ENCODE measurements at places on chromosomes 13 and 19.

- DNase-seq, result no peak
Measured at GRCh38 chr19:1533510-1534150, 9.8 kb downstream of the PLK5 start.

GRCh38 chr13:114076329-114077090 lies 55.9 kb downstream of the RASA3 start:
- no peak for DNase-seq

DNA sequence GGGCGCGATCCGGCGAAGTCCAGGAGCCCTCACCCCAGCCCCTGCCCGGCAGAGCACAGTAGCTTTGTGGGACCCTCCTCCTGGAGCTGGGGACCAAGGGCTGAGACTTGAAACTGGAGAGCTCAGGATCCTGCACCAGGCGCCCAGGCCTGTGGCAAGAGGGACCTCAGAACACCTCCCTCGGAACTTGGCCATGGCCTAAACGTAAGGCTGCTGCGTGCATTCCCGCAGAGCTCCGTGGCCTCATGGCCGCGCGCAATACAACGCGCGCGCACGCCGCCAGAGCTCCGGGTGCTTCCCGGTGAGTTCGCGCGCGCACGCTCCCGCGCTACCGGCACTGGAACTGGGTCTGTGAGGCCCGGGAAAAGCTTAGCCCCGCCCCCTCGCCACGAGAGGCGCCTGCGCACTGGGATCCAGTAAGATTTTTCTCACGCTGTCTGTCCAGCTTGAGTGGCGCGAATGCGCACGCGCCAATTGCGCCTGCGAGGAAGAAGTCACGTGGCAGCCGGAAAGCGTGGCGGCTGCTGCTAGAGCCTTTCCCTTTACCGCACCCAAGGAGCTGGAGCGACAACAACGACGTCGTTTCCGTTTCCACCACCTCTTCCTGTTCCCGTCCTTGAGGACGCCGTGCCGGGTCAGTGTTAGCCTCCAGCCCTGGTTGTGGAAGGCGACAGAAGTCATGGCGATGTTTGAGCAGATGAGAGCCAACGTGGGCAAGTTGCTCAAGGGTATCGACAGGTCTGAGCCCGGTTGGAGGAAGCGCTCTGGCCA lies at the start of gene EIF3K:
Gene EIF3K (plus strand): TSS at position 599 of the 771 bp plus-strand sequence. CDS start 81 bp downstream, at position 680.
- peak; percentile 100 for DNase-seq

DNA sequence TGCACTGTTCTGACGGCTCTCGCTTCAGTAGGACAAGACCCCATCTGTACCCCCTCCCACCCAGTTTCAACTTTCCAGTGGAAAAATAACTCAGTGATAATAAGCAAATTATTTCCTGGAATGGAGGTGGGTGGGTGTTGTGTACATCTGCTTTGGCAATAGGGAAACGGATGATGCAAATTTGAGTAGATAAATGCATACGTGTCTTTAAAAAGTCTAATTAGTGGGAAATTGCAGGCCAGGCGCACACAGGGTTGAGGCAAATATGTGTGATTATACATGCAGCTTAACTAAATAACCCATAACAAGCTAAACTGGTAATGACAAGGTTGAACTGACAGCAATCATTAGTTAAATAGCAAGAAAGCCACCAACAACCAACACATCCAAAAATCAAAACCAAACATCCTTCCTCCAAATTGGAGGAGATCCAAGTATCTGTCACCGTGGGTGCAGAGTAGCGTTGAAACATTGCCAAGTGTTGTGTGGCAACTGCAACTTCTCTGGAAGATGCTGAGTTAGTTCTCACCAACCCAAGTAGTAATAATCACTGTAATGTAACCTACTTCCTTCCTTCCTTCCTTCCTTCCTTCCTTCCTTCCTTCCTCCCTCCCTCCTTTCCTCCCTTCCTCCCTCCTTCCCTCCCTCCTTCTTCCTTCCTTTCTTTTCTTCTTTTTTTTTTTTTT lies 54.6 kb downstream of the TRPM4 start:
- no peak for DNase-seq

- no peak for DNase-seq
Measured at GRCh38 chr19:3785451-3785937, 687 bp downstream of the MATK start.

- DNase-seq, result no peak
Measured at GRCh38 chr19:5703819-5704818, 14.0 kb downstream of the RPL36 start.

DNA sequence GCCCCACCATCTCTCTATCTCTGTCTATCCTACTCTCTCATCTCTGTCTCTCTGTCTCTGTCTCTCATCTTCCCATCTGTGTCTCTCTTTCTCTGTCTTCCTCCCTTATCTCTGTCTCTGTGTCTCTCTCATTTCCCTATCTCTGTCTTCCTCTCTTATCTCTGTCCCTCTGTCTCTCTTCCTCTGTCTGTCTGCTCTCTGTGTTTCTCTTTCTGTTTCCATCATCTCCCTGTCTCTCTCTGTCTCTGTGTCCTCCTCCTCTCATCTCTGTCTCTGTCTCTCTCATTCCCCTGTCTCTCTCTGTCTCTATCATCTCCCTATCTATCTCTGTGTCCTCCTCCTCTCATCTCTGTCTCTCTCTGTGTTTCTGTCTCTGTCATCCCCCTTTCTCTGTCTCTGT lies 1.6 kb upstream of the EBI3 start:
- no peak for DNase-seq

DNA sequence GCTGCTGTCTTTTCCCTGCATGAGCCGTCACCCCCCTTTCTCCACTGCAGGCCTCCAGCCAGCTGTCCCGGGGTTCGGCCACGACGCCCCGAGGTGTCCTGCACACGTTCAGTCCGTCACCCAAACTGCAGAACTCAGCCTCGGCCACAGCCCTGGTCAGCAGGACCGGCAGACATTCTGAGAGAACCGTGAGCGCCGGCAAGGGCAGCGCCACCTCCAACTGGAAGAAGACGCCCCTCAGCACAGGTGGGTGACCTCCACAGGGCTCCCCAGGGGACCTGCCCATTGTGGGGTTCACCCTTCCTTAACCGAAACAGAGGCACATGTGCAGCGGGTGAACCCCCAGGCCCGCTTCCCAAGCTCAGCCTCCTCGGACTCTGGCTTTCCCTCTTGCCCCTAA lies 13.1 kb downstream of the TSSK6 start:
- DNase-seq, result no peak

DNA sequence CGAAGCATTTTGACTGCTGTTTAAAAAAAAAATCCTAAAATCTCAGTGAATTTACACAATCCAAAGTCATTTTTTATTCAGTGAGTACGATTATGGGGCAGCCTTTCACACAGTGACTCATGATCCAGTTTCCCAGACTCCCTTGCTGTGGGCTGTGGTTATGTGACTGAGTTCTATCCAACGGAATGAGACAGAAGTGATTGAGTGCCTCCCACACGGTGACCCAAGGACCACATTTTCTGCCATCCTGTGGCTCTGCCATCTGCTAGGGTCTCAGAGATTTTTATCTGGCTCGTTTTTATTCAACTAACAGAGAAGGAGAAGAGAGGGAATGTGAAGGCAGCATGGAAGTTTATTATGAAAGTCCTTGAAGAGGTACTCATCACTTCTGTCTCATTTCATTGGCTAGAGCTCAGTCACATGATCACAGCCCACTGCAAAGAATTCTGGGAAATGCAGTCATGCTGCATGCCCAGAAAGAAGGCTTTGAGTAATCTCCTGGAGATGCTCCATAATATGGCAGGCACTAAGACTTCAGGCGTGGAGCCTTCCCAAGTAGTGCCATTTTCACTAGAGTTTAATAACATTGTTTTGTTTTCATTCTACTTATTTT lies 999.4 kb downstream of the UQCRFS1 start:
- peak; percentile 38 for DNase-seq

GRCh38 chr19:9903336-9903735 lies 33.0 kb downstream of the OLFM2 start:
- DNase-seq, result no peak
